ENCODE measurements at places on chromosomes 4 and X.
A peak's percentile ranks its signal among the peaks of the same experiment; 100 is the strongest.

GRCh38 chr4:80202190-80202711 is 4.9 kb downstream of the PRDM8 start:
- DNase-seq = peak; percentile 70

DNA sequence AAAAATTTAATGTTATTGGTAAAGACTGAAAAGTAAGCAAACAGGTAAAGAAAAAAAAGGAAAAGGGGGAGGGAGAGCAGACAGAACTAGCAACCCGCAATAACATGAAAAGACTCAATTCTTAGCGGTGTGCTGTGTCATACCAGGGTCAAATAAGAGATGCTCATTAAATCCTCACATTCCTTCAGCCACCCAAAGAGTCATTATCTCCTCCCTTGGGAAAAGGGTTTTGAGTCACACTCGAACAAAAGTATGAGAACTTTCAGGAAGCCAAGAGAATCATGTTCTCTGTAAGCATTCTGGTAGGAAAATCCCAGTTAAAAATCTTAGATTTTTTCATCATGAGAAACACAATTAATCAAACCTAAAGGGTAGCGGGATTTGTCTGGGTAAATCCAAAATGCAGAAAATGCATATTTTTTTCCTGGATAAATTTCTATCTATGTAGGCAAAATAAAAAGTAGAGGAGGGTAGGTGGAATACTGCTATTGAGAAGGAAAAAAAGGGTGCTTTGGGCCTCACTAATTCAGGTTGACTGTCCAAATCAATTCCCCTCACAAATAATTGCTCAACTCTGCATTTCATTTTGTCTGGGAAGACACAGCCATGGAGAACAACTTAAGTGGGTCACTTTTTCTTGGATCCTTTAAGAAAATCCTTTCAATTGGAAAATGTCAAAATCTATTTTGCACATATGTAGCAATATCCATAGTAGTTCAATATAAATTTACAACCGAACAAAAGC is 23.2 kb downstream of the TNIP3 start:
- no peak for DNase-seq

DNA sequence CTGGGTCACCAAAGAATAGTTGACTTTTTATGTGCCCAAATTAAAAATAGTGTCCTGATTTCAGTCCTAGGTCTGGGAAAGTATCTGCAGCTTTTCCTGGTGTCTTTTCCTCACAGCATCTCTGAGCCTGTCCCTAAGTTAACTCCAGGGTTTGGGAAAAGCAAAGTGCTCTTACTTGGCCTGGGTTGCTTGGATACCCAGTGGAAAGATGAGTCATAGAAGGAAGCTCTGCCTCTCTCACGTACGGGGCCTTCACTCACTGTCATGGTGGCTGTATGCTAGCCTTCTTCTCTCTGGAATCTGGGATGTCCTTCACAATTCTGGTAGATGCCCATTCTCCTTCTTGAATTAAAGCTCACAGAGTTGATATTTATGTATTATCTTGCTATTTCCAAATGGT is 607.3 kb downstream of the ANKRD50 start:
- no peak for DNase-seq

GRCh38 chrX:39957816-39958566 is 139.8 kb downstream of the BCOR start:
- no peak for DNase-seq

DNA sequence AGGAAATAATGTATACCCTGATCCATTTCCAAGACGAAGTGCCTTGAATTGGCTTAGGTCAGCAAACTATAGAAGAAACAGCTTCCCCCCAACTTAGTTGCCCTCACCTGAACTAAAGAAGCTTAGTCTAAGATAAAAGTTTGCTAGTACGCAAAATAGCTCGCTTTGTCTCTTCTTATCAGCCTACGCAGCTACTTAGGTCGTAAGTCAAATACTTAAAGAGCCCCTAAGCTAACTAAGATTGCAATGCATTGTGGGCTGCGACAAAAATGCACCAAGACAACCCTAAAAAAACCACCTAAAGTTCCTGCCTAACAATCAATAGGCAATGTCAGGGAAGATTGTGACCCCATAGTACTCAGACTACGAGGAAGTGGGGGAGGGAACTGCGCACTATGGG is 12.8 kb downstream of the CLNK start:
- DNase-seq = no peak

DNA sequence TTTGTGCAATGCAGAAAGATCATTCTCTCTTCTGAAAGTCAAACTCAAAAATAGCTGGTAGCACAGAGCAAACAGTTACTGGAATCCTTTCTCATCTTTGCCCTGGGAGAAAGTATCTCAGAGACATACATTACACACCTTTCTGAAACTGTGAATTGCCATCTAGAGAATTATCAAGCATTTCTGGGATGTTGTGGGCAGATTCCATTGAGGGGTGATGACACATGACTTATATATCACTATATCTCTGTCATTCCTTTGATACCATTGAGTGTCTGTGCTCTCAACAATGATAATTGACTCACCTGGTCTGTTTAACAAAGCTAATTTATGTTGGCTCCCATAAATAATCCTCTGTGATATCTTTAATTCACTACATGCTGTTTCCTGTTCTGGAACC is 13.0 kb downstream of the SLIT2 start:
- DNase-seq = no peak

GRCh38 chr4:172736046-172736445 is 432.6 kb upstream of the GALNT7 start:
- DNase-seq = no peak

GRCh38 chr4:57214654-57215411 is 104.6 kb upstream of the IGFBP7 start:
- DNase-seq = no peak

DNA sequence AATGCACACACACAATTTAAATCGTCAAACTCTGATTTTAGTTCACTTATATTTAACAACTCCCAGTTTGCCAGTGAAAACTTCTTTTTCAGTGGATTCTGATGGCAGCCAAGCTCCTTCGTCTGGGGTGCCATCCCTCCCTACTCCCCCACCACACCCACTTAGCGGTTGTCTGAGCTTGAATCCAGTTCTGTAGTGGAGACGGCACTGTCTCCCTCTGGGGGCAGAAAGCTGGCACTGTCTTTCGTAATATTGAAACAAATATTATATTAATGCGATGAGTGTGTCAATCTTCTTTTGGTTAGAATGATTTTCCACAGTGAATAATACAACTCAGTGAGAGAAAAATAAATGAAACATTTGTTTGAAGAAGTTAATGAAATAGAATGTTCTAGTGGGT is 5.4 kb downstream of the MEPE start:
- no peak for DNase-seq

DNA sequence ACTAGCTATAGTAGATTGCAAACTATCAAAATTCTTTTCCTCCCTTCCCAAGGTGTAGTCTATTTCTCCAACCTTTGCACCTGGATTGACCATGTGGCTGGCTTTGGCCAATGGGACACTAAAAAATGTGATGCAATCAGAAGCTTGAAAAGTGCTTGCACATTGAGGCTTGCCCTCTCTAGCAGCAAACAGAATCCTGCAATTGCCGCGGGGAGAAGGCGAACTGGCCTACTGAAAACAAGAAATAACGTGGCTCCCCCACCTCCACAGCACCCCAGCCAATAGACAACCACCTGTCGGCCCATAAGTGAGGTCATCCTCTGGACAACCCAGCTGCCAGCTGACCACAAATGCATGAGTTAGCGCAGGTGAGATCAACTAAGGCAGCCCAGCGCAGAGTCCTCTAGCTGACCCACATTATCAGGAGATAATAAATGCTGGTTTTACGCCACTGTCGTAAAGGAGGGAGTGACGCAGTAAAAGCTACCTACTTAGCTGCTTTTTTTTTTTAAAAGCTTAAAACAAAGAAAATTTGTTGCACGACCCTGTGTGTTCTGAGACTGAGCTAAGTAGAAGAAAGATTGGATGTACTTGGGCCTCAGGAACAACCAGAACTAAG is 95.2 kb downstream of the GK start:
- DNase-seq = no peak

DNA sequence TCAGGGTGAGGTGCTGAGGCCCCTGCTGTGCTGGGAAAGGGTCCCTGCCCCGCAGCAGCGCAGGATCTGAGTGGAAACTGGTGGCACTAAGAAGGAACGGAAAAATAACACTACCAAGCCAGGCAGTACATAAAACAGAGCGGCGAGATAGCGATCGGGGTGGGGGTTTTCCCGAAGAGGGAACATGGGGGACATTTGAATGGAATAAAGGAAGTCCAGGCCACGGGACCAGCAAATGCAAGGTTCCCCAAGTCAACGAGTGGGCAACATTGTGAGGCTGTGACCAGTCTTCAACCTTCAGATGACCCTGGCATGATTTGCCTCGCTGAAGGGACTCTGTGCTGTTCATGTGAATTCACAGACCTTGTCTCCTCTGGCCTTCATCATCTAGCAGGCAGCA is 13.7 kb downstream of the MSX1 start:
- DNase-seq = no peak

DNA sequence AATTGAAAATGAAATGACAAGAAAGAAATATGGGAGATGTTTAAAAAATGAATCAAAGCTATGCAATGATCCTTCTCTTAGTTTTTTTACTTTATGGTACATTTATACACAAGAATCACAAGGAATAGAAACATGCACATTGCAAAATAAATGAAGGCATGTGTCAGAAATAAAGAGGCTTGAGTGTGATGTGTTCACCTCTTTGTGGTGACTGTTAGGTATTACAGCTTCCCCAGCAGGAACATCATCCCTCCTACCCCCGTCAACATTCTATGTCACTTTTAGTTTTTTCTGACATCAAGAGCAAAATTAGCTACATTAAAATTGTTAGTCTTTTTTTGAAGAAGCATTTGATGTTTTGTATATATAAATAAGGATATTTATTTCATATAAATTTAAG is 214.8 kb downstream of the SLC4A4 start:
- no peak for DNase-seq

GRCh38 chrX:131630534-131630933 is 86.7 kb downstream of the OR13H1 start:
- no peak for DNase-seq

GRCh38 chr4:147174591-147174990 is 228.9 kb upstream of the TTC29 start:
- DNase-seq = no peak

DNA sequence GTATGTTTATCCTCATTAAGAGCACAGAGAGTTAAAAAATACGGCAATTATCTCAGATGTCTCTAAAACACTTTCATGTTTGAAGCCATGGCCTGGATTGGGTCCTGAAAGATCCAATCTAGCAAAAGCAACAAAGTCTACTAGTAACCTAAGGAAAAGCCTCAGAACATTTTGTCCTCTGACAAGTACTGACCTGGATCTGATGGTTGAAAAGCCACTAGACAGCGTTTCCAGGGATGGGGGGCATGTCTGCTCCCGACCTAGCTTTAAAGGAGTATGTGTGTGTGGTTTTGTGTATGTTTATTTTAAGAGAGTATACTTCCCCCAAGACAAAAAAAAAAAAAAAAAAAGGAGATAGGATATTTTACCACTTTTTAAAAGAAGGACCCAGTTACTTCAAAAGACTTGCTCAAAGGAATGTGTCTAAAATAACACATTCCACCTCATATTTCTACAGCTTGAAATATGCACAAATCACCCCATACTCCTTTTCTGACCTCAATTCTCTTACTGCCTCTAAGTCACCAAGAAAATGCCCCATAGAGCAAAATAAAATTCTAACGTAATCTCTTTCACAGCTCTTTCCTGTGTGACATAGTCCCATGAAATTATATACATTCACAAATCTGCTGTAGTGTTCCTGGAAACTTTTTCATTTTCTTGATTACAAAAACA is 189.0 kb upstream of the TTC29 start:
- no peak for DNase-seq

All from activated T-helper 1 cell treated with anti-CD3 and anti-CD28 coated beads, Interleukin-2, amount 50 U/mL, for 16 hours (primary cell).